Left lung (tissue), 14 donors: ENCODE measurements at places on chromosomes 3 and 15.

GRCh38 chr15:45863881-45864580 is 229.2 kb downstream of the SQOR start:
- no peak for DNase-seq

DNA sequence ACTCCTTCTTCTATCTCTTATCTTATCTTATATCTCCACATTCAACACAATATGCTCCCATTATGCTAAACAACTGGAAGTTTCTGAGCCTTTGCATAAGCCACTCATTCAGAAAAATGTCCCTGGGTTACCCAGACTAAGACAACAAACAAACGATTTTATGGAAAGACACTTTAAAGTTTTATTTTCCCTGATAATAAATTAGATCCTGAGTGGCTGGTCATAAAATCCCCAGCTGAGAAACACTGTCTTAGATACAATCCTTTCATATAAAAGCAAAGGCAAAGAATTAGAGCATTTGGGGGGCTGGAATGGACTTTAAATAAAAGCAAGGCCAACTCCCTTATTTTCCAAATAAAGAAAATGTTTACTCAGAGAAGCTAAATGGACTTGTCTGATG is 322.3 kb downstream of the GBE1 start:
- DNase-seq: no peak

- no peak for DNase-seq
Measured at GRCh38 chr3:67602816-67603215, 51.6 kb downstream of the SUCLG2 start.

DNA sequence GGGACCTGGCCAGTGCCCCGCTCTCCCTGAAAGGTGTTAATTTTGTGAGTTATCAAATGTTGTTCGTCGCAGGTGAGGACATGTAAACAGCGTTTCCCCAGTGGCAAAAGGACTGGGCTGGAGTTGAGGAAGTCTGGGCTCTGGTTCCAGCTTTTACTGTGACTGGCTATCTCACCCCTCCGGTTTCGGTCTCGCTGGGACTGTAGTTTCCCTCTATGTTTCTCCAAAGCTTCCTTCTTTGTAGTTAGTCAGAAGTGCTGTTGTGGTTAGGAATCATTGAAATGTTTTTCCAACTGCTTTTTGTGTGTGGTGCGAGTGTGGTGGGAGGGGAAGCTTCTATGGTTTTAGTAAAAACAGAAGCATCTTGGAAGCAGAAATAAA is 990 bp upstream of the CLDN1 start:
- no peak for DNase-seq

- no peak for DNase-seq
Measured at GRCh38 chr3:63352008-63352279, 73.8 kb downstream of the SYNPR start.

DNA sequence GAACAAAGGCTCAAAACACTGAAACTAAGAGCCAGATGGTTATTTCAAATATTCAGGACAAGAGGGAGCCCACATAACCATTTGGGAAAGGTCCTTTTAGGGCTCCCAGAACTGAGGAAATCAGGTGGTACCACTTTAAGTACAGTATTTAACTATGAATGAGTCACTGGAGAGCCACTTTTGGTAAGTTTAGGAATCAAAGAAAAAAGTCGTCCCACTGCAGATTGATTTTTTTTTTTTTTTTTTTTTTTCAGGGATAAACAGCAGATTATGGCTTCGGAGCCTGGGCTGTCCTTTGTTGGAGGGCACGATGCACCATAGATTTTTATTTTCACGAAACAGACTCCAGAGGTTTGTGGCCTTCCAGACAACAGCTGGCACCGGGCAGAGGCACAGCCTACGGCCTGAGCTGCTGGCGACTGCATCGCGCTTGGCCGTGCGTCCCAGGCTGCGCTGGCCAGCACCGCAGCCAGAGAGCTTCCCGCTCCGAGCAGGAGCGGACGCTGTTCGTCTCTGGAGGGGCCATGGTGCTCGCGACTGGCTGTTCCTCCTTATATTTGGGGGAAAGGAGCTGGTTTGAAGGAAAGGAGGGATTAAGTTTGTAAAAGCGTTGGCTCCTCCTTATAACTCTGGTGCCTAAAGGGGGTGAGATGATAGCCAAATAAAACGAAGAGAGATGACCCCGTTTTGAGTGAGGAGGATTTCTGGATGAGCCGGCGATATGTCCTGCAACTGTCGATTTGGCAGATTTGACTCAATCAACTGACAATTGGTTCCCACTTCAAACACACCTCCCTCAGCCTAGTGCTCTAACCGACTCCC is 152.9 kb upstream of the GOLIM4 start:
- DNase-seq: peak; percentile 53

DNA sequence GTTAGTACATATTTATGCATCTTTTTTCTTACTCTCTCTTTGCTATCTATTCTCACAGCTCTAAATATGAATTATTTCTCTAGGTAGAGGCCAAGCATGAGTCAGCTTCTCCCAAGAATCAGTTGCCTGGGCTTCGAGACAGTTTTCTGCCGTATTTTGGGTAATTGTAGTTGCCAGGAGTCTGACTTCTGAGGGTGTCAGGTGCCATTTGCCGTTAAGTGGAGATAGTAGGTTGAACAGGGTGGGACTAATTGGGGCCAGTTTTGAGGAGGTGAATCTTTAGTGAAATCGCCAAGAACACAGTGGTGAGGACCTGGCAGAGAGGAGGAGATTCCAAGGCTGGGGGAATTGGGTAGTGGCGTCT is 7.8 kb upstream of the NRROS start:
- DNase-seq: no peak

GRCh38 chr3:62415312-62415801 is 42.0 kb upstream of the FEZF2 start:
- DNase-seq: no peak

DNA sequence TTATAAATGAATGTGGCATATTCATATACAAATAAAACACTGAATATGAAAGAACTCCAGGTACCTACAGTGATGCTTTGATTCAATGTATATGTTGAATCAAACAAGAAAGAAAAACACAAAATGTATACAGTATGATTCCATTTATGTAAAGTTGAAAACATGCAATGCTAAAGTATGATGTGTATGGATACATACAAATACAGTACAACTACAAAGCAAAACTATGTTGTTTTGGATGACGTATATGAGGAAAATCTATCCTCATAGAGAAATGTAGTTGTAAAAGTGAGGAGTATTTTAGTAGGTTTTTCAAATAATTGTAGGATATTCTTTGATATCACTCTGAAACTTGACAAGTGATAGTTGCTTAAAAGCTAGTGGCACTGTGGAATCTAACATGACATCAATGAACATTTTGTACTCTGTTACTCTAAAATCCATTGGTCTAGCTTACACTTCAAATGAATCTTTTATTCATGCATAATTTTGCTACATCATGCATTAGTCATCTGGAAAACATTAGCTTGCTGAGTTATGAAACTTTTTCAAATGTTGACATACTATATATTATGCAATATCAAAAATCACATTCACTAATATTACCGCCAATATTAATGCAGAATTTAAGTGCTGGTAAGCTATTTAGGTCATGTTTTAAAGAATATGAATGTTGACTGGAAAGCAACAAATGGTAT is 278.1 kb upstream of the CHRNA7 start:
- DNase-seq: no peak

- DNase-seq: no peak
Measured at GRCh38 chr3:26560081-26560480, 62.5 kb upstream of the LRRC3B start.

DNA sequence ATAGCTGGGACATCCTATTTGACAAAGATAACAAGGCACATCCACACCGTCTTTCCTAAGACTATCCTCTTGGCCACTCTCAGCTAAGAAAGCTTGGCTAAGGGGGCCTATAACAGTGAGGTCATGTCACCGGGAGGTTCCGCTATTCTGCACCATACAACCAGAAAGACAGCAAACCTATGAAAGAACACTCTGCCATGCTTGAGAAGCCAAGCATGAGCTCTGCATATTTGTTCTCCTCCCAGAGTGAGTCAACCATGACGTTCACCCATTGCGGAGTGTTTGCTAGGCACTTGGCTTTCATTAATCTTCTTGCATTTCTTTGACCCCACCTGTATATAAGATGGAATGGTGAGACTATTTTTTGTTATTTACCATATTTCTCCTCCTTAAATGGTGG is 141.2 kb downstream of the GMNC start:
- no peak for DNase-seq

DNA sequence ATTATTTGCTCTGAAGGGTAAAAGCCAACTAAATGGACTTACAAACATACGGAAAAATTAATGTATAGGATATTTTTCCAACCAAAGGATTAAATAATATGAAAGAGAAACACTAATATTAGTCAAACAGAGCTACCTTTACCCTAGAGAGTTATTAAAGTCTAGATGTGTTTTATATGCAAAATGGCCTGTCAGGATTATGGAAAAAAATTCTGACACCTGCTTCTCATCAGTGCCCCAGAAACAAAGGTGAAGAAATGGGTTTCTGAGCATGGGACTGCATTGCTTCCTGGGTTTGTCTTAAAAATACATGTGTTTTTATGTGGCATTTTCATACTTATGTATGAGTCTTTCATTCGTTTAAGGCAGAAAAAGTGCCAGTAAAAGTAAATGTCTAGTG is 148.3 kb downstream of the ROBO2 start:
- no peak for DNase-seq

DNA sequence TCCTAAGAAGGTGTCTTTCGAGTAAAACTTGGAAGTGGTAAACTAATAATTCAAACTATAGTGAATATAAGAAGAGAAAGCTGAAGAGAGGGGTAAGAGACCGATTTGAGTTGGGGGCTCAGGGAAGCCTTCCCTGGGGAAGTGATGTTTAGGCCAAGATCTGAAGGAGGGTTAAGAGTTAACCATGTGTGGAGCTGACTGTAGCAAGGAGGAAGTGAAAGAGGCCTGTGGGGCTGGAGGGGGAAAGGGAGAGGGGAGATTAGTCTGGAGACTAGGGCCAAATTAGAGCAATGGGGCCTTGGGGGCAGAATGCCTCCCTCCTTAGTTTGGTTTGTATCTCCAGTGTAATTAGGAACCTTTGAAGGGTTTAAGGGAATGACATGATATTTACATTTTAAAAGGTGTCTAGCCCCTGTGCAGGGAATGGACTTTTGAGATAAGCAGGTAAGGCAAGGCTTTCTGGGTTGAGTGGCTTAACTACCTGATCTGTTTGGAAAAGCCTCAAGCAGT is 2.2 kb downstream of the ZNF592 start:
- DNase-seq: no peak

DNA sequence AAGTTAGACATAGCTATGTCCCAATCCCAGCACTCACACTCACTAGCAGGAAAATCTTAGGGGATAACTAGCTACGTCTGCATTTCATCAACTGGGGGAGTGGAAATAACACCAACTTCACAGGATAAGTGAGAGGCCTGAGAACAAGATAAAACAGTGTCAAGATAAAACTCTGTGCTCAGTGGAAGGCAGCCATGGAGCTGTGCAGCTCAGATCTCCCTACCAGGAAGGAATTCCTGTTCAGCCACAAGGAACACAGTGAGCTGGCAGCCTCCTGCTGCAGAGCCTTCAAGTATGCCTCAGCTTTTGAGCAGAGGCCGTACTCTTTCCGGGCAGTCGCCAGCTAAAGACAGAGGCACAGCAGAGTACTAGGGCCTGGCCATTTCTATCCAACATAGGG is 115.8 kb upstream of the TOPAZ1 start:
- DNase-seq: no peak

DNA sequence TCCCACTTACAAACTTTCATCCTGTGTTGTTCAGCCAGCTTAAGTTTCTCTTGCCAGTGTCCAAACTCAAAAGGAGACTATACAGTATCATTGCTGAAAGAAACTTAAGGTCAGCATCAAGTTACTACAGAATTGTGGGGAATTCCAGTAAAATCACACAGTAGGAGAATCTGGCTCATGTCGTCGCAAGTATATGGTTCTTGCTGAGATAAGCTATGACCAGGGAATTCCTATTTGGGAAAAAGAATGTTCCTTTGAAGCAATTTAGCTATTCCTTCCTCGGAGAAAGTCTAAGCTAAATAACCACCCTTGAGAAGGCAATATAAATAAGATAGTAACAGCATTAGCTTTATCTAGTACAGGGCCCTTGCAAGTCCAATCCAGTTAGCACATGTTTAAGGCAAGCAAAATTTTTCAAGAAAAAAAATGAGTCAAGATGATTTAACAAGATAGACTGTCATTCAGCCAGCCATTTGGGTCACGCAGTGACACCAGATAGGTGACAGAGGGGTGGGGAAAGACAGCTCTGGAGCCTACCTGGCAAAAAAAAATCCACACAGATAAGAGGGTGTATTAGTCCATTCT is 78.2 kb upstream of the THBS1 start:
- no peak for DNase-seq

DNA sequence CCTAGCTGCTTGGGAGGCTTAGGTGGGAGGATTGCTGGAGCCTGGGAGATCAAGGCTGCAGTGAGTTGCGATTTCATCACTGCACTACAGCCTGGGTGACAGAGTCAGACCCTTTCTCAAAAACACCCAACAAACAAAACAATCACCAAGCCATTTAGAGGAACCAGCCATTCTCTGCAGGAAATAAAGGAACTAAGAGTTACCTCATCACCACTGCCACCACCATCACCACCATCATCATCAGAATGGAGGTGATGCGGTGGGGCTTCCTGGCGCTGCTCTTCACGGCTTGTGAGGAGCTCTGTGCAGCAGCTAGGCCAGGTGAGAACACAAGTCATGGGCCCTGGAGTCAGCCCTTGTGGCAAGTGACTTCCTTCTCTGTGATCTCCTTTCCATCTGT is 37.7 kb upstream of the KLHL25 start:
- DNase-seq: no peak

DNA sequence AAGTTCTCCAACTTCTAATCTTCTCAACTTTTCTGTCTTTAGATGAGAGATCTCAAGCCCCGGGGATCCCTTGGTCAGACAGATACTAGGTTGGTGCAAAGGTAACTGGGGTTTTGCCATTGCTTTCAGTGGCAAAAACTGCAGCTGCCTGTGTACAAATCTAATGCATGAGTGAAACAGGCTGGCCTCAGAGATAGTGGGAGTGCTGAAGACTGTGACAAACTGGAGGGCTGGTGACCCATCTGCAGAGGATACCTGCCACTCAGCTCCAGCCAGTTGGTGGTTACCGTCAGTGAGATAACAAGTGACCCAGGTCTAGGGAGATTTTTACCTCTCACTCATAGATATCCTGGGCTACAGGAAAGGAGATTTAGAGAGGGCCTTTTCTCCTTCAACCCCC is 85.7 kb downstream of the RYR3 start:
- no peak for DNase-seq

DNA sequence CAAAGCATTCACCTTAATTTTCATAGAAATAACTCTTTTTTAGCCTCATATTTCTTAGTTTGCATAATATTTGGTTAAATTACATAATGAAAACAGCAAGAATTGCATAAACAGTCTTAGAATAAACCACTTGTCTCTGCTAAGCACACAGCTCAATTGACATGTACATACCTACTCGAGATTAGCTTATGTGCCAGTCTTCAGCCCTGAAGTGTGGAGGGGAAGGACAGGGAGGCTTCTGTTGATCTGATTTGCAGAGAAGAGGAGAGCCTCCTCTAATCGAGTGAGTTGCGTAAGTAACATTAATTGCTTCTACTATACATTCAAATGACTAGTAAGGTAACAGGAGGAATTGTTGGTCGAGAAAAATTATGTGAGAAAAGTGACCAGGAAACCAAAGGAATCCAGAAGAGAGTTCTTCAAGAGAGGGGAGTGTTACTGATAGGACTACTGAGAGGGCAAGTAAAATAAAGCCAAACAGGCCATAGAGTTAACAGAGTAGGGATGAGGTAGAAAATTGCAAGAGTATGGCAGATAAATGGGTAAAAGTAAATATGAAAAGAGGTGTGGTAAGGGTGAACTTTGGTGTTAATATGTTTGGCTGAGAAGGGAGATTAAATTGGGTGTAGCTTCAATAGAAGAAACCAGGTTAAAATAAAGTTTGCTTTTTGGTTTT is 7.1 kb upstream of the GOLIM4 start:
- DNase-seq: no peak

- no peak for DNase-seq
Measured at GRCh38 chr3:161560008-161560637, 63.5 kb downstream of the OTOL1 start.
